ENCODE measurements at places on chromosomes 12 and 14. TPM values are rescaled to one million over a fixed set of nuclear protein-coding genes. Genes with fewer than 3 reads are reported as not detected.

Gene RGS6
- 1.4 TPM for total RNA-seq

DNA sequence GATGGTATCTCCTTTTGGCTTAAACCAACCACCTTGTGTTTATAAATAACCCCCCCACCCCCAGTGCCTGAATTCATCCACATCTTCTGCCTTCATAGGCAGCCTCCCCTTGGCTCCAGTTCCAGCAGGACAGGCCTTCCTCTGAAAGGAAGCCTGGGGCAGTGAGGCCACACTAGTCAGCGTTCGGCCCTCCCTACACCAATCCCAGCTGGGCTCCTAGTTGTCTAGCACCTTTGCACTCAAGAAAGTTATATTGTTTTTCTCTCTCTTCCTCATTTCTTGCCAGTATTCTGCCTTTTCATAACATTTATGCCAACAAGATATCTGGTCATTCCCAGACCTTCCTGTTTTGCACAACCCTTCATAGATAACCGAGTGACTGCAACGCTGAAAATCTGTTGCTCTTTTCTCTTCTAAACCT is 73.1 kb upstream of the ACTN1 start:
- no peak for DNase-seq

Gene TMEM52B
- not detected for total RNA-seq

DNA sequence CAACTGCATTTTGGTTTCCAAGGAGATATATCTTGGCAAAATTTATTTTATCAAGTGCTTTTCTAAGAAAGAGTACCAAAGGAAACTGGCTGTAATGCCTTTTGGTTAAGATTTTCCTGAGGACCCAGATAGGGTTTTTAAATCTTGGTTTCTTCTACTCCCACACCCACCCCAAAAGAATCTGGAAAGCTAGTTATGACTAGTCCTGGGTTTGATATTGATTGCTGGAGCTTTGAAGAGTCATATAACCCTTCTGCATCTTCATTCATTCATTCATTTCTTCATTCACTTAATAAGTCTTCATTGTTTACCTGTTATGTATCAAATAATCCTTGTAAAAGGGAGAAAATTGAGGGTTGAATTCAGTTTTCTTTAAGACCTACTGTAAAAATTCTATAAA is 425.2 kb downstream of the PCNX1 start:
- no peak for DNase-seq

- DNase-seq: no peak
Measured at GRCh38 chr12:117494833-117495655, 133.6 kb upstream of the NOS1 start.

DNA sequence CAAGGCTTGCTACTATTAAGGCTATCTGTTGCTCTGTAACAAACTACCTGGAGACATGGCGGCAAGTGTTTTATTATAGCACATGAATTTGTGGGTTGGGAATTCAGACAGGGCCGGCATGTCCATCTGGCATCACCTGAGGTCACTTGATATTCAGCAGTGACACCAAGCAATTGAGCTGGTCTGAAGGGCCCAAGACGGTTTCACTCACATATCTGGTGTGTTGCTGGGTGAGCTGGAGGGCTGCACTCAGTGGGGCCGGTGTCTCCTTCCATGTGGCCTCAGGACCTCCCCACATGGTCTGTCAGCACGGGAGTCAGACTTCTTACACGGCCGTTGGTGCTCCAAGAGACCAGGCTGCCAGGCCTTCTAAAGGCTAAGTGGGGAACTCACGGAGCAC is 52.4 kb upstream of the SCN8A start:
- DNase-seq: no peak

Gene APOLD1
- 15.5 TPM for total RNA-seq

Gene TPCN1
- 18.6 TPM for total RNA-seq

Gene IGF1
- 0.19 TPM for total RNA-seq

GRCh38 chr12:89880690-89881350 is 172.2 kb upstream of the ATP2B1 start:
- DNase-seq: peak; percentile 70

Gene JPH4
- not detected for total RNA-seq

GRCh38 chr14:90534838-90535555 is 138.2 kb downstream of the CALM1 start:
- DNase-seq: no peak

DNA sequence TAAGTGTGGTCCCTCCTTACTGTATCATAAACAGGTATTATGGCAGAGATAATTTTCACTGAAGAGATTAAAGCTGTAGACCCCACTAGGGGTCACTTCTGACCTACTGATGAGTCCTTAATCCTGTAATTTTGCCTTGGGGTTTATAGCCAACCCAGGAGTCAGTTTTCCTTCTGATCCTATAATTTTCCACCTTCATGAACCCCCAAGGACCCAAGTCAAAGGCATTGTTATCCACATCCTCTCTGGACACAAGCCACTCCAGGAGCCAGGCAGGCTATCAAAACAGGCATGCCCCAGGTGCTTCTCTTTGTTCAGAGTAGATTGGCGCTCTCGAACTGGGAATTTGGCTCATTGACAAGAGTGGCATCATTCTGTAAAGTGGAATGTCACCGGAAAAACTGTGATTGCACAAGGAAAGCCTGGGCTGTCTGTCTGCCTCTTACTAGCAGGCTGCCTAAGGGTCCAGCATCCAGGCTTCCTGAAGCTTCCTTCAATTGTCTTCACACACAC is 1523.2 kb upstream of the FLRT2 start:
- DNase-seq: no peak

DNA sequence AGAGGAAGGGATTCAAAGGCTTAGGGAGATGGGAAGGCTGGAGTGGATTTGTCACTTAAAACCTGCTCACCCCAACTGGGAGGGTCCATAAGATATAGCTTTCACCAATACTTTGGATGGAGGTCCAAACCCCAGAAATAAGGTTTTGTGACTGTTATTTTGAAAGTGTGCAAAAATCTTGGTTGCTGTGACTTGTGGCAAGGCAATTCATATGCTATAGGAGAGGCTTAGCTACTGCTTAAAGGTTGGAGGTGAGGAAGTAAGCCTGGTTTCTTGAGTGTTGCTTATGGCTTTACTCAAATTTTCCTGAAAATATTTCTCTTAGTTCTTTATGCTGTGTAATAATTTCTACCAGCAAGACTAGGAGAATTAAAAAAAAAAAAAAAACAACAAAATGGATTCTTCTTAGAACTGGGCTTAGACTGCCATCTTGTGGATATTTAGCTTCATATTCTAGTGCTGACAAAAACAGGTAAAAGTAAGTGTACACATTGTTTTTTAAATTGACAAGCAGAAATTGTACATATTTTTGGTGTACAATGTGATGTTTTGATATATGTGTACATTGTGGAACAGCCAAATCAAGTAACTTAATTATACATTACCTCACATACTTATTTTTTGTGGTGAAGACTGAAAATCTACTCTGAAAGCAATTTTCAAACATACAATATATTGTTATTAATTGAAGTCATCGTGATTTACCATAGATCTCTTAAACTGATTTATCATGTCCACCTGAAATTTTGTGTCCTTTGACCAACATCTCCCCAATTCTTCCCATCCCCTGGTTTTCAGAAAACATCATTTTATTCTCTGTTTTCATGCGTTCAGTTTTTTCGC is 23.0 kb downstream of the PDE6H start:
- DNase-seq: no peak

GRCh38 chr12:24719293-24719721 is 229.6 kb downstream of the BCAT1 start:
- peak; percentile 15 for DNase-seq

- DNase-seq: peak; percentile 15
Measured at GRCh38 chr12:49403971-49404450, 36.7 kb downstream of the SPATS2 start.

DNA sequence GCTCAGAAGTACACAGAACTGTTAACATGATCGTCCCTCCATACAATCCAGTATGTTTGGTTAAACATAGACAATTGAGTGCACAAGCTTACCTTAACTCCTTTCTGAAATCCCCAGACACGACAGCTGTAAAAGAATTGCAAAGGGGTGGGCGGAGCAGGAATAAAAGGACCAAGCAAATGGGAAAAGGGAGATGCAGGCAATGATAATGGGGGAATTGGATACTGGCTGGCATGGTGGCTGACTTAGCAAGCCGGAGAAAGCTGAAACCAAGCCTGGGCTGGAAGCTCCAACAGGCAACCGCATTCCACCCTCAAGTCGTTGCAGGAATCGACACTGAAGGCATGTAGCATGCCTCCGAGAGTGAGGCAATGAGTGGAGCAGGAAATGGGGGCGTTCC is 96.8 kb upstream of the TMEM132C start:
- DNase-seq: no peak

GRCh38 chr14:54834727-54835126 is 67.9 kb downstream of the GCH1 start:
- DNase-seq: no peak

Gene KRT86
- not detected for total RNA-seq

DNA sequence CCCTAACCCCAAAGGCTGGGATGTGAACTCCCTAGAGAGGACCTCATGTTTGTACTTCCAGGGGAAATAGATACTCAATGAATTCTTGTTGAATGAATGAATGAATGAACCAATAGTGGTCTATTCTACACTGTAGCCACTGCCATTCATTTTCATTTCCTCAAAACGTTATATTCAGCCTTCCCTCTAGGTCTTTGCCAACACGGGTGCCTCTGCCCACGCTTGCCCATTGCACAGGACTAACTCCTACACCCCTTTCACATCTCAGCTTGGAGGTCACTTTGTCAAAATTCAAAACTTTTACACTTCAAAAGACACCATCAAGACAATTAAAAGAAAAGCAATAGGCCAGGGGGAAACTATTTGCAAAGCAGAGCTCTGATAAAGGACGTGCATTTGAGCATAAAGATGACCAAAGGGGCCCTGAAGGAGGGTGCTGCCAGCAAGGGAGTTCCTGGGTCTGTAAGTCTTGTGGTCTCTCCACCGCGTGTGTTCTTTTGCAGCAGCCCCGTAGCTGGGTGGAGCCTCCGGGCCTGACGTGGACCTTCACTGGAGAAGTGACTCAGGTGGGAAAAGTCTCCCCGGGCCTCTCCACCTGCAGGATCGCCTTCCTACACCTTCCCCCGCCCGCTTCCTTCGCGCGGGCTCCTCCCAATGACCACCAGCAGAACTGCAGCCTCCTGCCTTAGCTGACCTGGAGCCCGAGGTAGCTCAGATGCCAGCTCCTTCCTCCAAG is 31.5 kb downstream of the TMEM63C start:
- peak; percentile 46 for DNase-seq

DNA sequence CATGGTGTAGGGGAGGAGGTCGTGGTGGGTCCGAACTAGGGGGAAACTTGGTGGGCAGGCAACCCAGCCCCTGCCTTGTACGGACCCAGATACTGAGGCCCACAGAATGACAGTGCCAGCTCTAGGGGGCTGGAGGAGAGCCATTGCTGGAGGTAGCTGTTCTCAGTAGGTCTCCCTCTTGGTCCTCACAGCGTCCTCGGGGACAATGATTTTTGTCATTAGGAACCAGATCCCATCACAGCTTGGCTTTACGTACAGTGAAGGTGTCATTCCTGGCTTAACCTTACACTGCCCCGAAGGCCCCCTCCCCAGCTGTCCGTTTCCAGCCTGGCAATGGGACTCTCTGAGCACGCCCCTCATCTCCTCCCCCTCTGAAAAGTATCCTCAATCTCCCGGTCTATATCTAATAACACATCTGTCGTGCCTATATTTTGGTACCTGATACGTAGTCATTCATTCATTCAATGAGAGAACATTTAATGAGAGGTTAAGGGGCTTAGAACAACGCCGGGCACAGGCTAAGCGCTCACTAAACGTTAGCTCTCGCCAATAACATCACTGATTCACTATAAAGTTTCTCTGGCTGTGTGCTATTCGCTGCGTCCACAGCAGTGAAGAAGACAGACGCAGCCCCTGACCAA is 597 bp upstream of the DYNC1H1 start:
- DNase-seq: no peak

Gene SENP1
- 37.2 TPM for total RNA-seq

Gene OXA1L
- 141 TPM for total RNA-seq

Gene KRT77
- not detected for total RNA-seq

DNA sequence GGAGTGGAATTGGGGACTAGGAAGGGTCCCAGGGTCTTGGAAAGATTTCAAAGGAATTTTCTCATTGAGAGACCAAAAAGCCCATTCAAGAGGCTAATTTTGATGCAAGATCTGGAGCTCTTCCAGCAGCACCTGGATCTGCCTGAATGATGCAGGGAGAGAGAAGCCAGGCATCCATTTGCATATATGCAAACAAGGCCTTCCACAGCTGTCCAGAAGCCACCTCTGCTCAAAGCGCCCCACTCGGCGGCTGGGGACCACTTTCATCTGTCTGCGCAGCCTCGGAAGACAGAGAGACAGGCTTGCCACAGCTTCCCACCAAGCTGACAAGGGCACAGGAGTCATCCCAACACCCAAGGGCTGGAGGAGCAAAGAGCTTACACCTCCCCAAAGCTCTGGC is 295.6 kb downstream of the DPF3 start:
- no peak for DNase-seq

DNA sequence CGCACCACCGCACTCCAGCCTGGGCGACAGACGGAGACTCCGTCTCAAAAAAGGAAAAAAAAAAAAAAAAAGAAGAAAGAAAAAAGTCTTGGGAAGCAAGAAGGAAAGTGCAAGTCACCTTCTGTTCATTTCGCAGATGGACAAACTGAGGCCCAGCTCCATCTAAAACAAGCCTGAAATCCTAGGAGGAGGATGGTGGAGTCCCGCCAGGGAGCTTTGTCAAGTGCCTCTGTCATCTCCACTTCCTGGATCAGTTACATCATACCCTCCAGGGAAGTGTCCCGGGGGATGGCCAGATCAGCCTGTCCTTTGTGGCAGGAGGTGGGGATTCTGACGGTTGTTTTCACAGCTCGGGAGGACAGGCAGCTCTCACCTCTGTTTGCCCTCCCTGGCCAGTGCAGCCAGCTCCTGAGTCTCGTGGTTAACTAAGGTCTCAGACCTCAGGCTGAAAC is 8.7 kb upstream of the SDSL start:
- no peak for DNase-seq

GRCh38 chr14:103033681-103034096 is 23.7 kb downstream of the CDC42BPB start:
- DNase-seq: no peak

GRCh38 chr14:105470350-105471296 is 4.0 kb upstream of the CRIP2 start:
- DNase-seq: no peak

GRCh38 chr12:131854861-131855476 is 26.8 kb downstream of the MMP17 start:
- no peak for DNase-seq

Gene TAS2R31
- total RNA-seq: 1.6 TPM

Gene DNAL1
- 5.0 TPM for total RNA-seq

Gene TSPAN11
- not detected for total RNA-seq

DNA sequence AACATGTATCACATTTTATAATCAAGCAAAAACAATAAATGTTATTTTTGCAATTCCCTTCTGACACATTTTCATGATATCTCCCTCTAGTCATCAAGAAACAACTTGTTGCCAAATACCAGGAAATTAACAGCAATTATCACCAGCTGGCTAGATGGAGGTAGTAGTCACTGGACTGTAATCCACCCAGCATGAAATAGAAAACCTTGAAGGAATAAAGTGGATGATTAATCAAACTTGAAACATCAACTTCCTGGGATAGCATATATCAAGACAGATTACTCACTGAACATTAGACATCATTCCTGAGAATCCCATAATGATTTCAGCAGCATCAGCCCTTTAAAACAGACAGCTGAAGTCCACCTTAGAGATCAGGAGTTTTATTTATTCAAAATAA is 259.0 kb downstream of the CCDC59 start:
- no peak for DNase-seq

GRCh38 chr14:105332350-105332874 is 17.9 kb downstream of the PACS2 start:
- DNase-seq: no peak

- DNase-seq: no peak
Measured at GRCh38 chr14:67016856-67017255, 172.4 kb upstream of the GARIN2 start.

Gene ENDOU
- total RNA-seq: not detected

GRCh38 chr14:99078426-99078825 is 193.6 kb downstream of the BCL11B start:
- no peak for DNase-seq
